Breast epithelium (tissue), 4 donors: ENCODE measurements at places on chromosomes 13 and 19. TPM values are rescaled to one million over a fixed set of nuclear protein-coding genes. Genes with fewer than 3 reads are reported as not detected.

Gene KL
- 2.7 TPM for total RNA-seq

DNA sequence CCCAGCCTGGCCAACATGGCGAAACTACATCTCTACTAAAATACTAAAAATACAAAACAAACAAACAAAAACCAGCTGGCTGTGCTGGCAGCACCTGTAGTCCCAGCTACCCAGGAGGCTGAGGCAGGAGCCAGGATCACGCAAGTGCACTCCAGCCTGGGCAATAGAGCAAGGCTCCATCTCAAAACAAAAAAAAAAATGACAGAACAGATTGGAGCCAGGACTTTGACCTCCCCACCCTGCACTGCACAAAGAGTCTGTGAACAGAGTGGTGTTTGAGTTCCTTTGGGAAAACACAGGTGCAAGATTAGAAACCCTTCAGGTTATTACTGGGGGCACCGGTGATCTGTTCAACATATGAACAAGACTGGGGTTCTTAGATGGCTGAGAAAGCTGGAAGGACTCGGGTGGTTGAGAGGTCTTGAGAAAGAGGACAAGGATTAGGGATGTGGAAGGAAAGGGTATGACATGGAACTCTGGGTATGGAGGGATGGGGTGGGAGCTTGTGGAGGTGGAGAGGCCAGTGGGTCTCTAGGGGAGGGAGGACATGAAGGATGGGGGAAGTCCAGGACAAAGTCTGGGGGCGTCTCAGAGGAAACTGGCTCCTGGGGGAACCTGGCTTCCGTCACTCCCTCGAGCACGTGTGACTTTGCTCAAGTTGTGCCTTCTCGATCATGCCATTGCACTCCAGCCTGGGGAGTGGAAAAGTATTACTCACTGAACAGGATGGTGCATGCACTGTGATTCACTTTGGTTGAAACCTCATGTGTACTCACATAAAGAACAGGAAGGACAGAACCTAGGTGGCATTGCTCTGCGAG, 25.9 kb downstream of the RCN3 start:
- no peaks in the 10 kb centered on the region for H3K4me1 ChIP-seq
- no peak overlapping the region for H3K4me3 ChIP-seq
- no peak for DNase-seq
- no peaks in the 10 kb centered on the region for H3K27me3 ChIP-seq

Gene ZNF177
- total RNA-seq: 2.9 TPM

GRCh38 chr19:1609103-1609396, 3.8 kb upstream of the UQCR11 start:
- no peak overlapping the region for H3K4me3 ChIP-seq
- no peak overlapping the region for H3K27ac ChIP-seq
- DNase-seq: no peak
- no peaks in the 10 kb centered on the region for H3K36me3 ChIP-seq
- H3K27me3 ChIP-seq: no peaks in the 10 kb centered on the region
- H3K4me1 ChIP-seq: peaks cover 10% of the 10 kb centered on the region

- H3K4me3 ChIP-seq: no peak overlapping the region
- no peaks in the 10 kb centered on the region for H3K27me3 ChIP-seq
- no peak overlapping the region for H3K27ac ChIP-seq
- H3K4me1 ChIP-seq: no peaks in the 10 kb centered on the region
These were observed 1248.9 kb downstream of the SLITRK5 start for GRCh38 chr13:88919970-88920628.

GRCh38 chr13:46170687-46171086, 11.3 kb downstream of the LCP1 start:
- no peaks in the 10 kb centered on the region for H3K36me3 ChIP-seq
- no peak overlapping the region for H3K4me3 ChIP-seq
- no peak for DNase-seq

Gene ZNF681
- total RNA-seq: 1.1 TPM

DNA sequence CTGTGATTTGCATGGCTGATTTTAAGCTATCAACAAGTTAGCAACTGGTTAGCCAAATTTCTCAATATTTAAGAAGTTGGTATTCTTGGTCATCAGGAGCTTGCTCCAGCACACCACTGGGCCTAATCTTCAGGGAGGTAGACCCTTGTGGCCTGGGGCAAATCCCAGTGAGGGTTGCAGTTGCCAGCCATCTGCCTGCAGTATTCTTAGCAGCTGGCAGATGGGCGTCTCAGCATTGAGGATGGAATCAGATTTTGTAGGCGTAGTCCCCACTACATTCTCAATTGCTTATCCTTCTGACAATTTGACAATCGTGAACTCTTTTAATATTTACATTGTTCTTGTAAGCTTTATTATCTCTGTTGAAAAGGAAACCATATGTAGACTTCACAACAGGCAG, 1266.2 kb downstream of the SLITRK5 start:
- no peak overlapping the region for H3K4me3 ChIP-seq
- H3K4me1 ChIP-seq: no peaks in the 10 kb centered on the region
- no peak for DNase-seq
- no peaks in the 10 kb centered on the region for H3K36me3 ChIP-seq
- no peak overlapping the region for H3K27ac ChIP-seq

Gene NBEA
- total RNA-seq: 18.6 TPM

DNA sequence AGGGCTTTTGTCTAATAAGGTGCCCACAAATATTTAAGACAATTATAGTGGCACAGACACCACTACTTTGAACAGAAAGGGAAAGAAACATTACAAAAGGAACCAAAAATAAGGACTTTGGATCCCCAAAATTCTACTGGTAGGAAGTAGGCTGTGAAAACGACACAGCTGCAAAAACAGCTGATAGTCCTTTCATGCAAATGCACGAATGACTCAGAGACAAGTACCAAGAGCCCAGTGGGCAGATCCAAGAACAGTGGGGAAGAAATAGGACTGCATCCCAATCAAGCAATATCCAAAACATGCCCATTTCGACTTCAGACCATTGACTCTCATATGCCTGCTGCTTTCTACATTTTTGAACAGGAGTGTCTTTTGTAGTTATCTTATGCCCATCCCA, 269.4 kb upstream of the NBEA start:
- H3K27me3 ChIP-seq: no peaks in the 10 kb centered on the region
- no peaks in the 10 kb centered on the region for H3K4me1 ChIP-seq

- H3K27me3 ChIP-seq: no peaks in the 10 kb centered on the region
- no peaks in the 10 kb centered on the region for H3K4me1 ChIP-seq
- no peaks in the 10 kb centered on the region for H3K36me3 ChIP-seq
- no peak overlapping the region for H3K4me3 ChIP-seq
- DNase-seq: no peak
- H3K27ac ChIP-seq: no peak overlapping the region
These were observed 6.2 kb downstream of the KLF5 start for GRCh38 chr13:73065036-73065435.

GRCh38 chr13:46951516-46951915, 54.7 kb upstream of the HTR2A start:
- H3K27me3 ChIP-seq: no peaks in the 10 kb centered on the region
- DNase-seq: no peak
- no peaks in the 10 kb centered on the region for H3K36me3 ChIP-seq

GRCh38 chr19:13119627-13120026, 1.6 kb downstream of the NACC1 start:
- H3K27ac ChIP-seq: peak overlapping the region; percentile 52
- DNase-seq: no peak
- H3K27me3 ChIP-seq: no peaks in the 10 kb centered on the region
- no peaks in the 10 kb centered on the region for H3K36me3 ChIP-seq

DNA sequence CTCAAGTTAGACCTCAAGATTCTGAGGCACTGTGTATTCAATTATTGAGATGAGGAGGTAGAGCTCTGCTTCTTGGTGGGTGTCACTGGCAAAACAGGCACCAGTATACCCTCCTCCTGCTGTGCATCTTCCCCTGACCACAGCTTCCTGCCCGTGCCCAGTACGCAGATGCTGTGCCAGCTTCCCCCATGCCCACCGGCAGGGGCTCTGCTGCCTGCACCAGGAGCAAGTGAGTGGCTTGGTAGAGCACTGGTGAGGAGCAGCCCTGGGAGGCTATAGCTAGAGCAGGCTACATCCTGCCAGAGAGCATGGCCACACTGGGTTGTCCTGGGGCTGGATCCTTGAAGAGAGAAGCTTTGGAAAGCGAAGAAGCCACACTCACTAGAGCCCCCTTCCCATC, 21.0 kb upstream of the RNF17 start:
- H3K36me3 ChIP-seq: no peaks in the 10 kb centered on the region
- no peaks in the 10 kb centered on the region for H3K27me3 ChIP-seq
- H3K4me1 ChIP-seq: no peaks in the 10 kb centered on the region

Gene PLK5
- total RNA-seq: not detected

Gene CNN1
- total RNA-seq: 2.2 TPM

- no peaks in the 10 kb centered on the region for H3K36me3 ChIP-seq
These were observed 110.5 kb upstream of the ZNF91 start for GRCh38 chr19:23505738-23506137.

- DNase-seq: no peak
- no peak overlapping the region for H3K27ac ChIP-seq
- H3K27me3 ChIP-seq: peaks cover 22% of the 10 kb centered on the region
- no peak overlapping the region for H3K4me3 ChIP-seq
- H3K36me3 ChIP-seq: no peaks in the 10 kb centered on the region
- H3K4me1 ChIP-seq: peaks cover 6% of the 10 kb centered on the region
These were observed 3.6 kb downstream of the C2CD4C start for GRCh38 chr19:405121-405965.

GRCh38 chr13:44622708-44623107, 46.6 kb upstream of the TSC22D1 start:
- H3K27me3 ChIP-seq: no peaks in the 10 kb centered on the region
- DNase-seq: no peak
- H3K27ac ChIP-seq: no peak overlapping the region
- H3K4me3 ChIP-seq: no peak overlapping the region
- no peaks in the 10 kb centered on the region for H3K4me1 ChIP-seq

DNA sequence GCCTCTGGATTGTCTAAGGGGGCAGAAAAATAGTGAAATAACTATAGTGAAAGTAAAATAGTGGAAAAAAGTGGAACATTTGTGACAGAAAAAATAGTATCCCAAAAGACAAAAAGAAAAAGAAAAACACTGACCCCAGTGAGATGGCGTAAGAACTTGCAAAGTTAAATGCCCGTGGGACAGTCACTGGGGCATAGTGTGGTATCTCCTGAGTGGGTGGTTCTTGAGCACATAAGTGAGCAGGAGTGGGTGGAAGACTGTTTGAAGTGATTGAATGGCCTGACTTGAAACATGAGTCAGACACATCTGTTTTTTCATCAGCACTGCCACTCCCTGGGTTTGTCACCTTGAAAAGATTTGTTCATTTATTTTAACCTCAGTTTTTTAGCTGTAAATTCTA, 2.5 kb downstream of the ZNF430 start:
- H3K27ac ChIP-seq: no peak overlapping the region
- no peak for DNase-seq
- no peaks in the 10 kb centered on the region for H3K4me1 ChIP-seq
- H3K36me3 ChIP-seq: no peaks in the 10 kb centered on the region

Gene IGFLR1
- 8.8 TPM for total RNA-seq

GRCh38 chr19:16041991-16042386, 34.3 kb upstream of the TPM4 start:
- H3K27ac ChIP-seq: no peak overlapping the region
- H3K27me3 ChIP-seq: no peaks in the 10 kb centered on the region
- no peaks in the 10 kb centered on the region for H3K4me1 ChIP-seq
- no peak for DNase-seq

GRCh38 chr19:31717269-31717923, 368.2 kb upstream of the TSHZ3 start:
- no peak overlapping the region for H3K4me3 ChIP-seq
- H3K4me1 ChIP-seq: no peaks in the 10 kb centered on the region
- no peak for DNase-seq
- no peak overlapping the region for H3K27ac ChIP-seq
- no peaks in the 10 kb centered on the region for H3K27me3 ChIP-seq

DNA sequence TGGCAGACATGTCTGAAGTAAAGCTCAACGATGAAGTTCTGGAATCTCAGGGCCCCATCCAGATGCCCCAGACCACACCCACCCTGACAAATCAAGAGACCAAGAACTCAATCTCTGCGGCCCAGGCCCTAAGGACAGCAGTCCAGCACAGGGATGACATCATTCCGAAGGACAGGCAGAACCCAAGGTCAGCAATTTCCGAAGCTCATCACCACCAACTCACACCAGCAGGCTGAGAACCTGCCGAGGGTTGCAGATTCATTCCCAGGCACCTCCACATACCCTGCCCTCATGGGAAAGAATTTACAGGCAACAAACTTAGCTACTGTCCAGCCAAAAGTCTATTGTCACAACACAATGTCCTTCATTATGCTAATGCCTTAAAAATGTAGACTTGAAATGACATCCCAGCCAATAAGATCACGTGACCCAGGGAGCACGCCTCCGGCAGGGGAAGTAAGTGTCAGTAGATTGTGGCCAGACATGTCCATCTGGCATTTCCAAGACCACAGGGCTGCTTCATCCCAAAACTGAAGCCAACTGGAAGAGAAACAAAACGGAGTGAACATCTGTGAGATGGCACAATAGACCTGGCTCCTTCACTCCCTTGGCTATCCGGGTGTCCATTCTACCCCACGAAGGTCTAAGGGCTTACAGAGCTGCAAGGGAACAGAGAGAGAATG, 98.8 kb downstream of the CRYL1 start:
- H3K36me3 ChIP-seq: no peaks in the 10 kb centered on the region
- DNase-seq: no peak
- no peak overlapping the region for H3K27ac ChIP-seq

GRCh38 chr19:30596813-30597399, 224.7 kb downstream of the ZNF536 start:
- no peaks in the 10 kb centered on the region for H3K4me1 ChIP-seq
- no peak overlapping the region for H3K4me3 ChIP-seq
- DNase-seq: no peak
- peaks cover 5% of the 10 kb centered on the region for H3K27me3 ChIP-seq

GRCh38 chr19:47096100-47096704, 17.4 kb downstream of the ZC3H4 start:
- H3K4me1 ChIP-seq: peaks cover 6% of the 10 kb centered on the region
- H3K4me3 ChIP-seq: no peak overlapping the region
- H3K27ac ChIP-seq: peak overlapping the region; percentile 96
- DNase-seq: peak; percentile 98
- no peaks in the 10 kb centered on the region for H3K36me3 ChIP-seq

DNA sequence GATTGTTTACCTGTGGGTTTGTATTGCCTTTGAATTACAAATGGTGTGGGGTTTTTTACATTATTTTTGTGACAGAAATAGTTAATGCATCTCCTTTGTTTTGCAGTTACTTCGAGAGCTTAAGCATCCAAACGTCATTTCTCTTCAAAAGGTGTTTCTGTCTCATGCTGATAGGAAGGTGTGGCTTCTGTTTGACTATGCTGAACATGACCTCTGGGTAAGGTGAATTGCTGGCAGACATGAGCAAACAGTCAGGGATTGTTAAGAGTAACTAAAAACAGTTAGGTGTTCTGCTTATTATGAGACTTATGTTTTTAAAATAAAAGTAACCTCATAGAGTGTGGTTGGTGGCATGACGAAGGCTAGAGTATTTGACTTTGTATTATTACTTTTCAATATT, 95.0 kb downstream of the CDK8 start:
- no peaks in the 10 kb centered on the region for H3K27me3 ChIP-seq
- H3K36me3 ChIP-seq: peaks cover 7% of the 10 kb centered on the region
- no peaks in the 10 kb centered on the region for H3K4me1 ChIP-seq
- H3K4me3 ChIP-seq: no peak overlapping the region
- no peak overlapping the region for H3K27ac ChIP-seq

Gene DNAJC15
- 9.2 TPM for total RNA-seq

GRCh38 chr19:41753936-41754529, 1.3 kb upstream of the CEACAM6 start:
- H3K36me3 ChIP-seq: no peaks in the 10 kb centered on the region
- no peaks in the 10 kb centered on the region for H3K27me3 ChIP-seq
- DNase-seq: no peak
- no peaks in the 10 kb centered on the region for H3K4me1 ChIP-seq
- H3K4me3 ChIP-seq: no peak overlapping the region

GRCh38 chr13:19062801-19063200, 118.8 kb downstream of the TUBA3C start:
- H3K4me1 ChIP-seq: no peaks in the 10 kb centered on the region
- no peak overlapping the region for H3K27ac ChIP-seq
- H3K27me3 ChIP-seq: no peaks in the 10 kb centered on the region
- no peak overlapping the region for H3K4me3 ChIP-seq
- H3K36me3 ChIP-seq: no peaks in the 10 kb centered on the region
- DNase-seq: no peak

Gene SHD
- not detected for total RNA-seq
